ENCODE measurements at places on chromosomes 1 and 21.

DNA sequence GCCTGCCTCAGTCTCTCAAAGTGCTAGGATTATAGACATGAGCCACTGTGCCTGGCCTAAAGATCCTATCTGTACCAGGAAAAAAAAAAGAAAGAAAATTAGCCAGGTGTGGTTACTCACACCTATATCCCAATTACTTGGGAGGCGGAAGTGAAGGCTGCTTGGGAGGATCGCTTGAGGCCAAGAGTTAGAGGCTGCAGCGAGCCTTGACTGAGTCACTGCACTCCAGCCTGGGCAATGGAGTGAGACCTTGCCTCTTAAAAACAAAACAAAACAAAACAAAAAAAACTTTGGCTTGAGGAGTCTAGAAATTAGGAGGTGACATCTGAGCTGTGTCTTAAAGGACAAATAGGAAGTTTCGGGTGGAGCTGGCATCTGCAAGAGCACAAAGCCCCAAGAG lies 38.7 kb upstream of the KIF26B start:
- no peak for DNase-seq

DNA sequence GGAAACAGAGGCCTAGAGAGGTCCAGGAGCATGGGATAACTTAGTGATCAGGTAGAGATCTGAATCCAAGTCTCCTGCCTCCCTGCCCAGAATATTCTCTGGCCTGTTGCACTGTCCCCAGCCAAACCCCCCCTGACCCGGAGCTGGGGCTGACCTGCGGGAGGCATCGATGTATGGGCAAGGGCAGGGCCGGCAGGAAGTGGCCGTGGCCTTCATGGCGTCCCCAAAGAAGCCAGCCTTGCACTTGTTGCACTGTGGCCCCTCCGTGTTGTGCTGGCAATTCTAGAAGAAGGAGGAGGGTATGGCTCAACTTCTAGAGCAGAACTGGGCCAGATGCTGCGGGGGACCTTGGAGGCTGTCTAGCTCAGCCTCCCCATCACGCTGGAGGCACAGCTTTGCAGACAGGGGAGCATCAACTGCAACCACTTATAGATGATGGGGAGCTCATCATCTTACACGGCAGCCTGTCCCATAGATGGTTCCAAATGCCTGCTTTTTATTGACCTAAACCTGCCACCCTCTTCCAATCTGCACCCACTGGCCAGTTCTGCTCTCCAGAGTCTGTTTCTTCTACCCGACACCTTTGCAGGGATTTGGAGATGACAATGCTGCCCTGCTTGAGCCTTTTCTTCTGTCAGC lies 58.2 kb downstream of the HSPG2 start:
- DNase-seq, result no peak

- DNase-seq, result no peak
Observed at GRCh38 chr1:16112596-16113555, 39.4 kb upstream of the FAM131C start.

DNA sequence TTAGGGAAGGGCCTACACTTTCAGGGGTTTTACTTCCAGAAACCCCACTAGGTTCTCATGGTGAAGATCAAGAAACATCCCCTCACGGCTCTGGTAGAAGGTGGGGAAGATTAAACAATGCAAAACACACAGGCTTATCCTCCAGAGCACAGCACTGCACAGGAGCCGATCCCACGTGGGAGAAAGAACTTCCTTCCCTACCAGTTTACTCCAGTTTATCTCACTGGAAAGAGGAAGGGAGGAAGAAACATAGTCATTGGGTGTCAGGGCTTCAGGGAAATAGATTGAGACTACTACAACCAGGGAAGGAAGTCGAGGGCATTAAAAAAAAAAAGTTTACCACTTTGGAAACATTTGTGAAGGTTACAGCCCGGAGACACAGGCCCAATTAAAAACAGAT lies 164.4 kb downstream of the NTPCR start:
- no peak for DNase-seq

- DNase-seq, result no peak
Observed at GRCh38 chr1:81414488-81415015, 386.2 kb upstream of the ADGRL2 start.

- no peak for DNase-seq
Observed at GRCh38 chr1:61051443-61051718, 31.0 kb upstream of the NFIA start.
